Esophagus muscularis mucosa (tissue), 4 donors: ENCODE measurements at places on chromosomes 5 and 9.

GRCh38 chr5:96084874-96085506, 123.3 kb upstream of the ELL2 start:
- DNase-seq = no peak

DNA sequence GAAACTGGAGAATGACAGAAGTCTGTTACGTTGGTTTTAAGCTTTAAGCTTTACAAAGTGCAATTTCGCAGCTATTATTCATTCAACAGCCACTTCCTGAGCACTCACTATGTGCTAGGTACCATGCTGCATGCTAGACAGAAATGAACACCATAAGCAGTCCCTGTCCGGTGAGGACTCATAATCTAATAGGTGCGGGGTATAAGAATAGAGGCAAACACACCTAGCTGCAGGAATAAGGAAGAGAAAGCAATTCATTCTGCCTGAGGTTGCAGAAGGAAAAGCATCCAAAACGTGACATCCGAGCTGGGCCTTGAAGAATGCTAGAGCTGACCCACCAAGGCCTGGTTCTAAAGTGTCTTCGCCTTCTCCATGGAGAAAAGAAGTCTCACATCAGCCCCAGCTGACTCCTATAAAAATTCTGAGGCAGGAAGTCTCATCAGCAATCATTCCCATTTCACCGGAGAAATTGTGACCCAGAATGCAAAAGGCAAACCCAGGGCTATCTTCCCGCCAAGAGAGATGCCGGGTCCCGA, 542 bp downstream of the FKBP15 start:
- DNase-seq = no peak

- DNase-seq = no peak
Observed at GRCh38 chr5:82676661-82677060, 398.5 kb upstream of the RPS23 start.

- DNase-seq = no peak
Observed at GRCh38 chr5:53985796-53986195, 324.6 kb downstream of the ARL15 start.

DNA sequence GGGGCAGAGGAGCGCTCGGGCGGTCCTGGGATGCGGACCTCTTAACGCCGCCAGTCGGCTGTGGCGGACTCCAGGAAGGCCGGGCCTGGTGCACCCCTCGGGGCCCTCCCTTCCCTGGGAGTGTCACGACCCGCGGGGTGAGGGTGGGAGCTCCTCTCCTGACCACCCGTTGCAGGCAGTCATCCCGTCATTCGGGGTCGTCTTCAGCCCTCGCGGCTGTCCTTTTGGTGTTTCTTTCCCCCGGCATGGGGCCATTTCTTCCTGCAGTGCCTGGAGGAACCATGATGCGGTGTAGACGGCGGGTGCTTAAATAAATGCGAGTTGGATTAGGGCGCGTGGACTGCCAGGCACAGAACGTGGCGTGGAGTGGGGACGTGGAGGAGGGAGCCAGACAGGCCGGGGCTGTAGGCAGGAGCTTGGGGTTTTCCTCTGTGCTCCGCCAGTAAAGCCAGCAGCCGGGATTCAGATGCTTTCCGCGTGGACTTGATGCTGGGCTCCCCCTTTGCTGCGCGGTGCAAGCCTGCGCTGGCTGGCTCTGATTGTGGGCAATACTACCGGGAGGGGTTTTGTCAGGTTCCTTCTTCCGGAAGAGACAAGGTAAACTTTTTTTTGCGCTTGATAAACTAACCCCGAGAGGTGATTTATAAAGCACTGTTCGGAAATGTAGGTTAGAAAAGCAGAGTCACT, 868 bp downstream of the KDM4C start:
- DNase-seq = peak; percentile 92

GRCh38 chr9:137793196-137793841, 84.3 kb upstream of the CACNA1B start:
- DNase-seq = no peak

DNA sequence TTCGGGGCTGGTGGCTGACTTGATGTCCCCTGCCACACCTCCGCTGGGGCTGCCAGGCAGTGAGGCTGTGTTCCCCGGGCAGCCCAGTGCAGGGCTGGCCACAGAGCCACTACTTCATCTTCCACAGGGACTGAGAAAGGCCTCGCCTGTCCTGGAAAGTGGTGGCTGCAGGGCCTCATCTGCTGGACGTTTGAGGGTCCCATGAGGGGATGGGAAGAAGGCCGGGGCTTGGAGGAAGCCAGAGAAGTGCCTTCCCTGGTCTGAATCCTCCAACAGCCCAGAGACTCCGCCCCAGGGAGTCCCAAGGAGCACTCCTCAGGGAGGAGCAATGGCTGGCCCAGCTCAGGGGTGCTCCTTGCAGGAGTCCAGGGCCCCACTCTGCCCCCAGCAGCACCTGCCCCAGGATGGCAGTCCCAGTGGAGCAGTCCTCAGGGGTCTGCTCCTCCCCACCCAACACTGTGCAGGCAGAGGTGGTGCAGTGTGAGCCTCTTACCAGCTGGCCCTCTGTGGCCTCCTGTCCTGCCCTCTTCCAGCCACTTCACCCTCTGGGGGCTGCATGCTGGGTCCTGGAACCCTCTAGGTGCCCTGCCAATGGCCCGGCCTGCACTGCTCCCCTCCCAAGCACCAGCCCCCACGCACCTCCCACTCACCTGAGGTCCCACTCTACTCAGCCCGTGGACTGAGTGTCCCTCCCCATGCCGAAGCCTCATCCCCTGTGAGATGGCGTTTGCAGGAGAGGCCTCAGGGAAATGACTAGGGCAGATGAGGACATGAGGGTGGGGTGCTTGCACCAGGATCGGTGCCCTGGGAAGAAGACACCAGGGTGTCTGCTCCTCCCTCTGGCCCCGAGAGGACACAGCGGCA, 47.3 kb upstream of the COL5A1 start:
- DNase-seq = peak; percentile 70

DNA sequence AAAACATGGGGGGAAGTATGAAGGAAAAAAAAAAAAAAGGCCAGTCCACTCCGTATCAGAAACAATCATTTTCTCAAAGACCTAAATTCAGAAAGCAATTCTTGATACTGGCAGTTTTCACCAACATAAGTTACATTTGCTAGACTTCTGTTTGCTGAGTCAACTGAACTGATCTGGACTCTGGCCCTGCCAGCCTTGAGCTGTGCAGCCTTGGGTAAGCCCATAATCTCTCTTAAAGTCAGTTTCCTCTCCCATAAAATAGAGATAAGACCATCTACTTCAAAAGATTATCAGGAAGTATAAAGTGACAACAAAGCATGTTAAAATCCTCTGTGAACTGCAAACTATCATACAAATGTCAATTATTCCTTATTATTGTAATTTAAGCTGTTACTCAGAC, 106.8 kb downstream of the MAPKAP1 start:
- no peak for DNase-seq

DNA sequence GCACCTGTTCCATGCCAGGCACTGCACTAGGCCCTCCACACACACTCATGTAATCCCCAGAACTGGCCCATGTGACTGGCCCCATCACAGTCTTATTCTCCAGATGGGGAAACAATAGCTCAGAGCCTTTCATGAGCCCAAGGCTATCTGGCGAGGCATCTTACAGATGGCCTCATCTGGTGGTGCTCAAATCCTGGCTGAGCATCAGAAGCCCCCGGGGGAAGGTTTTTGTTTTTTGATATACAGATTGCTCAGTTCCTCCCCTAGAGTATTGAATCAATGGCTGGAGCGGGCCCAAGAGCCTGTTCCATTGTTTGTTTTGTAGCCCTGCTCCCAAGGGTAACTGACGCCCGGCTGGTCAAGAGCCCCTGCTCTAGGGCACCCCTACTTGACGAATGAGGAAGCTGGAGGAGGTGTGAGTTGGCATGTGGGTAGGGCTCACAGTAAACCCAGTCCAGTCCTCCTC, 145.3 kb upstream of the RAPGEF1 start:
- no peak for DNase-seq

DNA sequence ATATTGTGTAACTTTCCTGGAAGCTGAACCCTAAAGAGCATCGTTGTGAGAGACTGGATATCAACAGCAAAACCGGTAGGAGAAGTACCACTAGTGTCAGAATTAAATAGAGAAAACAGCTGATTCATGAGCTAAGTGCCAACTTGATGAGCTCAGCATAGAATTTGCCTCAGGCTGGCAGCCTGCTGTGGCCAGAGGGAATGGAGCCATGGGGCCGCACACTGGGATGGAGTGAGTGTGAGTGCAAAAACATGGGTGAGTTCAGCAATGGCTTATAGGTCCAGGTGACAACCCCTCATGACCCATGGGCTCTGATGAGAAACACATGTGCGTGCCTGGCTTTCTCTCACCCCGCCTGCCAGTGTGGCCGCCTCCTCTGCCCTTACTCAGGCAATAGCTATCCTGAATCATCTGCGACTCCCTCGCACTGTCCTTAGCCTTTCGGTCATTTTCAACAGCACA, 25.4 kb downstream of the ADAMTS16 start:
- DNase-seq = no peak

GRCh38 chr9:88871669-88872068, 119.6 kb upstream of the S1PR3 start:
- DNase-seq = no peak

DNA sequence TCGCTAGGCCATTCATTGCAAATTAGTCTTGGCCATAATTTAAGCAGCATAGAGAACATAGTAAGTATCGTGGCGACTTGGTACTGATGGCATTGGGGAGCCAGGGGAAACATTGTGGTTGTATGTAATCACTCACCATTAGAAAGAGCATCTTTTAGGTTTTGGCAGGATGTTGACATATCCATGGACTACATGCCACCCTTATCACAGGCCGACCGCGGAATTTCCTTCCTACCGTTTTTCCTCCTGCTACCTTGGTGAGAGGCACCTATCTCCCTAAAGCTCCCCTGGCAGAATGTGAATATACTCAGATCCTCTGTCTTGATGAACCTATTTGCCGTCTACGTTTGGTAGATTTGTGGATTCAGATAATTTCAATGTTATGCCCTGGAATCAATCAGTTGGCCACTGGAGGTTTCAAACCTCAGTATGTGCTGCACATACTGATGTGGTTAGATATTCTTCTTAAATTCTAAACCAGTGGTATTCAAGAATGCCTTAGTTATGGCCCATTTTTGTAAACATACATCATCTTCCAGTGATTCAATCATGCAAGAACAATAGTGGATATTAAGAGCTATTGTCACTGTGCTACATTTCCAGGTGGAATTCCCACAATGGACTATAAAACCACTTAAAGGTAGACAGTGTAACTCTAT, 271.0 kb upstream of the HAPLN1 start:
- DNase-seq = no peak

- no peak for DNase-seq
Observed at GRCh38 chr5:145980718-145981117, 44.3 kb downstream of the SH3RF2 start.

DNA sequence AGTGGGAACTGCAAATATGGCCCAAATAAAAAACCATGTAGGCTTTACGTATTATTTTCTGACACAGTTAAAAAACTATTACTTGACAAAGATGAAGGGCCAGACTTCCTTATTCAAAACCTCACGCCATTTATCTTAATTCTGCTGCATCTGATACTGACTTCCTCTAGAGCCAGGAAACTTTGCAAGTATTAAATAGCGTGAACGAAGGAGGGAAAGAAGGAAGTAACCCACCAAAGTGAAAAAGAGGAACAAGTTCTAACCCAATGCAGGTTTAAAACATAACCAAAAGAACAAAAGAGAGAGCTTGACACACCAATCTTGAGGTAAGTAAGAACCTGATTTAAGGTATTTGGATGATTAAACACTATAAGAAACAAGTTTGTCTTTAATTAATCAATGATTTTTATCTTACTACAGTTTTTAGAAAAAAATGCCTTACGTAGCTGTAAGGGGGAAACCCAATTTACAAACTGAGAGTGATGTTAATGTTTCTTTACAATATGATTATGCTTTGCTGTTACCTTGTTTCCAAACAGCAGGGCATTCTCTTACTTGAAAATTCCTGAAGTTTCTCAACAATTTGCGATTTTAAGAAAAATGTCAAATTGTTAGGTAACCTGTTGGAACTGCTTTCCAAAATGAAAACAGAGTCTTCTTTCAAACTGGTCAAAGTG, at the start of gene GAPT:
Gene GAPT (plus strand): TSS at position 220 of the 677 bp plus-strand sequence. CDS start 3,102 bp downstream, outside the sequence.
- DNase-seq = no peak

- no peak for DNase-seq
Observed at GRCh38 chr9:133406480-133407307, 11.1 kb downstream of the REXO4 start.

GRCh38 chr5:52922384-52922783, 66.8 kb upstream of the ITGA2 start:
- DNase-seq = no peak

GRCh38 chr9:94945197-94946144, 219.0 kb downstream of the AOPEP start:
- DNase-seq = no peak

- DNase-seq = no peak
Observed at GRCh38 chr5:172150514-172151425, 37.3 kb downstream of the STK10 start.

DNA sequence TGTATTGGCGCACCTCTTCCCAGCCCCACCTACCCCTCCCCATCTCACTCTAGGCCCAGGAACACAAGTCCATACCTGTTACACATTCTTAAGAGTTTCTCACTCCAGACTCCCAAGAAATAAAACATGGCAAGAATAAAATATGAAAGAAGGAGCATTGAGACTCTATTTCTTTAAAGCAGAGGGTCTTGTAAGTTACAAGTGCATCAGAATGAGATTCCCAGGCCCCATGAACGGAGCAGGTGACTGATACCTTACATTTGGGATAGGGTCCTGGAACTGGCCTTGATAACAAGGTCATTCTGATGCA, 5.7 kb downstream of the EGR1 start:
- no peak for DNase-seq

DNA sequence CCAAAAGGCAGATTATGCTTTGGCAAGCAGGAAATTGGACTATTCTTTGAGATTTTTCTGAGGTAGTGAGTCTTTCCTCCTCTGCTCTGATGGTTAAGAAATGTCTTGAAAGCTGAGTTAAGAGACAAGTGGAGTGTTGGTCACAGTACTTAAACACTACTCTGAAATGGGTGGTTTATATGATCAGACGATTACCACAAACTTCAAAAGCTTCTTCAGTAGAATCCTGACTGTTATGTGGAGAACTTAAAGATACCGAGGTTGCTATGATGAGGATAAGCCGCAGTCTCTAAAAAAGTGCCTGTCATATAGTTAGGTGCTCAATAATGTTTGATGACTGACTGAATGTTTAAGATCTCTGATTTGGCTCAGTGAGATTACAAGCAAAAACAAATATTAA, 24.3 kb downstream of the GCNT4 start:
- peak; percentile 47 for DNase-seq

DNA sequence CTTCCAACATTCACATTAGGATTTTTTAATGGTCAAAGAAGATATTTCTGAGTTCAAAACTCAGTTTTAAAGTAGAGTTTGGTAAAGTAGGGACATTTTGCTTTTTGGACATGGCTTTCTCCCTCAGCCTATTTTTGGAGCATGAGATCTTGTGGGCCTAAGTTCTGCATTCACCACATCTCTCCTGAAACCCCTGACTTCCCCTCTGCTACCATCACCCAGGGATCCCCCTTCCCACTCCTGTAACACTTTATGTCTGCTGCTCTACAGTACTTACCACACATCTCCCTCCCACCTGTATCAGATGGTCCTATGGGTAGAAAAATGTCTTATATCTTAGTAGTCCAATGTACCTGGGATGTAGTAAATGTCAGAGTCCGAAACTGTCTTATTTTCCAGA, 48.2 kb upstream of the JAK2 start:
- no peak for DNase-seq
